Activated gamma-delta T cell (primary cell): ENCODE measurements at places on chromosomes 6 and 20.
A peak's percentile ranks its signal among the peaks of the same experiment; 100 is the strongest.

DNA sequence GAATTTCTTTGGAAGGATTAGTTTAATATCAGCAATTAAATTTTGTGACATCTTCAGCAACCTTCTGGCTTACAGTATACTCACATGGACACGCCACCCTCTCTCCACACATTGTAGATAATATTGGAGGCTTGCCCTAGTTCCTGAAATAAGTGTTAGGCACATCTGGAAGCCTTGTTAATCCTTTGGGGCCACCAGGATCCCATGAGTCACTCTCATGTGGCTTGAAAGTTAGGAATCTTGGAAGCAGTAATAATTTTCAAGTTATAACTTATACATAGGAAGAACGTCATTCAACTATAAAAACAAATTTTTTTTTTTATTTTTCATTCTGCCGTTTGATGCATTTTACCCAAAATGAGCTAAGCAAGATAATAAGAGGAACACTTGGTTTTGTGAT is 20.5 kb downstream of the LAMA4 start:
- DNase-seq: no peak

DNA sequence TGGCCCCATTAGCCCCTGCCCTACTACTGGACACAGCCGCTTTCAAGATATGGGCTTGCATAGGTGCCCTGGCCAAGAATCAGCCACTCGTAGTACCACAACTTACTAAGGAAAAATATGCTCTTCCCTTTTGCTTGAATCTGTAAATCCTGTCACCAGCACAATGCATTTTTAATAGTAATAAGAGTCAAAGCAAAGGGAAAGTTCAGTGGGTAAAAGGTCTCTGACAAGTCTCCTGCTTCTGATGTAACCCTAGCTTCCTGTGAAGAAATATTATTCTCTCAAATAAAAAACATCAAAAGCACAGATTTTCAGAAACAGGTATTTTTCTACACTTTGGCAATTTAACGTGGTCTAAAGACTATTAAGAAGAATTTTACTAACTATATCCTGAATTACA is 373.8 kb downstream of the GJA1 start:
- DNase-seq: no peak

- DNase-seq: no peak
Observed at GRCh38 chr6:109872968-109873545, 105.1 kb upstream of the GPR6 start.

GRCh38 chr6:33967966-33968724 is 164.3 kb upstream of the MLN start:
- DNase-seq: no peak

DNA sequence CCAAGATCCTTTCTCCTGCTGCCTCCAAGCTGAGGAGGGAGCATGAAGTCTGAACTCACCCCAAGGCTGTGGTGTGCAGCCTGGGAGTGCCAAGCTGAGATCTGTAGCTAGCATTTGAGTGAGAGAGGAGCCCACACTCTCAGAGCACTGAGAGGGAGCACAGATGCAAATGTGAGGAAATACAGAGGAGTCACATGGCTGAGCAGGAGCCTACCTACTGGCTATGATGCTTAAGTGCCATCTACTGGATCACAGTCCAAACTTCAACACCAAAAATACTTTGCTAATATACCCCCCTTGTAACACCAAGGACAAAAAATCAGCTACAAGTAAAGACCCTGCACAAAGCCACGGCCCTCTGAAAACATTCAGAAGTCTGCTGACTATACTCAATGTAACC is 94.4 kb upstream of the IMPG1 start:
- DNase-seq: no peak

GRCh38 chr6:35562060-35562459 is 49.4 kb upstream of the TULP1 start:
- DNase-seq: no peak

GRCh38 chr20:47345214-47345613 is 11.3 kb downstream of the ZMYND8 start:
- DNase-seq: no peak

GRCh38 chr6:43913375-43914271 is 143.6 kb downstream of the VEGFA start:
- no peak for DNase-seq

- no peak for DNase-seq
Observed at GRCh38 chr20:24406251-24406650, 63.2 kb upstream of the SYNDIG1 start.

DNA sequence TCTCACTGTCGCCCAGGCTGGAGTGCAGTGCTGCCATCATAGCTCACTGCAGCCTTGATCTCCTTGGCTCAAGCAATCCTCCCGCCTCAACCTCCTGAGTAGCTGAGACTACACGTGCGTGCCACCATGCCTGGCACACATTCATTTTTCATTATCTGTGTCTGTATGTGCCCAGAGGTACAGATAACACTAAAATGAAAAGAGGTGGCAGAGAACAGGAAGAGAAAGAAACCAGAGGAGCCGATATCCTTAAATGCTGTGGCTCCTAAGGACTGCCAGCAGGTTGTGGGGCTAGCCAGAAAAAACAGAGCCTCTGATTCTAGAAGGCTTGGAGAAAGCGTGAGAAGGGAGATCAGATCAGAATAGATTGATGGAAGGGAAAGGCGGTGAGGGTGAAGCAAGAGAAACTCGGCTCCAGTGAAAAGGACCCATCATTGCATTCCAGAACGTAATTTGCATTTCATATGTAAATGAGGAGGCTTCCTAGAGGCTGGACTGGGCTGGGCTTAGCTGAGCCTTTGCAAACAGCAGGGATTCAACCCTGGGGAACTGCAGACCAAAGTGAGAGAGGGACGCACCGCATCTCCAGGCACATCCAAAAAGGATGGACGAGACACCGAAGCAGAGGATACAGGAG is 64.2 kb downstream of the GCNT2 start:
- no peak for DNase-seq

- DNase-seq: no peak
Observed at GRCh38 chr6:159753081-159753872, 8.6 kb upstream of the ACAT2 start.

GRCh38 chr6:156280065-156280464 is 497.1 kb upstream of the ARID1B start:
- DNase-seq: no peak

- no peak for DNase-seq
Observed at GRCh38 chr6:105587349-105588122, 184.7 kb upstream of the PREP start.

GRCh38 chr6:44906761-44907160 is 421.4 kb upstream of the RUNX2 start:
- DNase-seq: no peak

DNA sequence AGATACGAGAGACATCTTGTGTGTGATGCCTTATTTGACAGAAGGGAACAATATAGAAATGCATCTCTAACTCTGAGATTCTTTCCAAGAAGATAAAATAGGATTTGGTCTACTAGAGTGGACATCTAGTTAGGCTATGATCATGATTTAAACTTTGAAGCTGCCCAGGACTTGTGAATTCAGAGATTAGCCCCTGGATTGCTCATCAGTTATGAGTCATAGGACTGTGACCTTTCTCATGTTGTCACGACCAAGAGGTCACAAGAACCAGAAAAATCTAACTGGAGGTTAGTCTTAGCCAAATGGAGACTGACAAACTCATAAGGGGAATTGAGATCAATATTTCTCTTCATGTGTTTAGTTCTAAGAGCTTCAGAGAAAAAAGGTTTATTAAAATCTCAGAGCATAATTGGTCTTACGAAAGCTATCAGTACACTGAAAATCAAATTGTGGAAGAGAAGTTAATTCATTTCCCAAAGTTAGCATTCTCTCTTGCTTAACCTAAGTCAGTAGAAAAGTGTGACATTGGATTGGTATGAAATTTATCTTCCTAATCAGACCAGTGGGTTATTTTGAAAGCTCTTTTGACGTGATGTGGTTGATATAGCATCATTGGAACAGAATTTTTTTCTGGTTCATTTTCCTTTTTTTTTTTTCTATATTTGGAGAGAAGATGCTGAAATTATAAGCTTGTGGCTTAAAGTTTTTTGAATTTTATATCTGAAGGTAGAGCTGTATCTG is 245.7 kb downstream of the RNF144B start:
- DNase-seq: no peak

- DNase-seq: no peak
Observed at GRCh38 chr6:169320013-169320412, 66.4 kb upstream of the THBS2 start.

GRCh38 chr6:89067796-89068195 is 12.8 kb upstream of the PNRC1 start:
- no peak for DNase-seq

GRCh38 chr6:89268776-89269175 is 46.3 kb downstream of the GABRR2 start:
- DNase-seq: no peak

GRCh38 chr6:25652007-25652515 is at the start of gene SCGN:
TSS of gene SCGN (plus strand) at chr6:25652215. CDS start at chr6:25652404, 189 bp downstream.
- no peak for DNase-seq

- DNase-seq: no peak
Observed at GRCh38 chr6:38492031-38492430, 147.7 kb downstream of the BTBD9 start.

GRCh38 chr6:36829919-36830544 is 9.2 kb downstream of the CPNE5 start:
- no peak for DNase-seq

- DNase-seq: no peak
Observed at GRCh38 chr6:107538856-107539387, 49.0 kb downstream of the SOBP start.

GRCh38 chr6:159633196-159633595 is 59.8 kb downstream of the SOD2 start:
- no peak for DNase-seq

GRCh38 chr6:159681191-159681880 is 11.7 kb downstream of the SOD2 start:
- no peak for DNase-seq

- DNase-seq: no peak
Observed at GRCh38 chr6:81997090-81997926, 244.8 kb upstream of the TENT5A start.

DNA sequence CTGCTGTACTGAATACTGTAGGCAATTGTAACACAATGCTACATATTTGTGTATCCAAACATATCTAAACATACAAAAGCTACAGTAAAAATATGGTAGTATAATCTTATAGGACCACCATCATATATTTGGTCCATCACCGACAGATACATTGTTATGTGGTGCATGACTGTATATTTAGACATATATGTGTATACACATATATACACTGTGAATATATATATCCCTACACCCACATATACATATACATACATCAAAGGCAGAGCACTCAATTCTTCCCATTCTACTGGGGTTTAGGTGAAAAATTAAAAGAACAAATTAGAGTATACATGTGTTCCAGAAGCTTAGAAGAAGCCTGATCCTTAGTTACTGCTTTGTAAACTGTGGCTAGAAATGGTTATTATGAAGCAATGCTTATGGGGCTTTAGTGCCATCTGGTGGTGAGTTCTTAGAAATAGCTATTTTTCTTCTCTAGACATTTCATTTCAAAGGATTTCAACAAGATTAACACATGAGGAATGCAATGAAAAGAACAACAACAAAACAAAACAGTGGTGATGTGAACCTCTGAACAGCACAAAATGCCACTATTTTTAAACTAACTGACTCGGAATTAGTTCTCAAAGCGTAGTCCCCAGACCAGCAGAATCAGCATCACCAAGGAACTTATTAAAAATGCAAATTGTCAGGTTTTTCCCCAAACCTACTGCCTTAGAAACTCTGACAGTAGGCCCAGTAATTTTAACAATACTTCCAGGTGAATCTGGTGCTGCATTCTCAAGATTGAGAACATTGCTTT is 38.0 kb downstream of the PKHD1 start:
- DNase-seq: no peak

GRCh38 chr6:143000811-143001210 is 55.8 kb upstream of the HIVEP2 start:
- no peak for DNase-seq

DNA sequence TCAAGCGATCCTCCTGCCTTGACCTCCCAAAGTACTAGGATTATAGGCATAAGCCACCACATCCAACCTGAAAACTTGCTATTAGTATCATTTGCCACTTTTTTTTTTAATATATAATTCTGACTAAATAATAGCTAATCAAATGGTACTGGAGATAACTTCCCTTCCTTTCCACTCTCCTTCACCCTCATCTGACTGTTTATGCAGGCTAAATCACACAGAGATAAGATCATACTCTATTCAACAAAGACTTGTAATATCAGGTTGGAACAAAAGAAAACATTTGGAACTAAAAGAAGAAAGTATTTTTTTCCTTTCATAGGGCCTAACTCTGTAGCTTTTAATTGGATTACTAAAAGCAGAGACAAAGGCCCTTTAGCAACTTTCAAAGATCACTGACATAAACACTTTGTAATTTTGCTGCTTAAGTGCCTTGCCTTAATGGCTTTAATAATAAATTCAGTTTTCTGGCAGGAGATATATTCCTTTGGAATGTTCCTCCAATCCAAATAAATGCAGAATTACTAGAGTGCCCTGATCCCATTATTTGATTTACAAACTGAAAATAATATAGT is 198.7 kb upstream of the ASCC3 start:
- no peak for DNase-seq

- DNase-seq: no peak
Observed at GRCh38 chr6:116170358-116171057, 44.6 kb upstream of the COL10A1 start.

- DNase-seq: no peak
Observed at GRCh38 chr6:117548797-117549301, 53.5 kb downstream of the GOPC start.

DNA sequence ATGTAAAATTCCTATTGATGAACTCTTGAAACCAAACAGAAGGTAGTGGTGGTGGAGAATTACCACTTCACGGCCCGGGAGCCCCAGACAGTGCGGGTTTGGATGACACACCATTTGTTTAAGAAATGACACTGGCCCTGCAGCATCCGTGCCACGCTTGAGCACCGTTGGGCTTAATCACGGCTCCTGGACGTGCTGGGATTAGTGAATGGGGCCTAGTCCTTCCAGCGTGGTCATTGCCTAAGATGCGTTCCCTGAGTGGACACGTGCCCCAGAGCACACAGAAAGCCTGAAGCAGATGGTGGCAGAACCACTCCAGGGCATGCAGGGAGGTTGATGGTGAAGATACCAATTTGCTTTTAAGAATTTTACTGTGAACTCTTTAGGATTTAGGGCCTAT is 14.5 kb downstream of the STX16 start:
- no peak for DNase-seq

DNA sequence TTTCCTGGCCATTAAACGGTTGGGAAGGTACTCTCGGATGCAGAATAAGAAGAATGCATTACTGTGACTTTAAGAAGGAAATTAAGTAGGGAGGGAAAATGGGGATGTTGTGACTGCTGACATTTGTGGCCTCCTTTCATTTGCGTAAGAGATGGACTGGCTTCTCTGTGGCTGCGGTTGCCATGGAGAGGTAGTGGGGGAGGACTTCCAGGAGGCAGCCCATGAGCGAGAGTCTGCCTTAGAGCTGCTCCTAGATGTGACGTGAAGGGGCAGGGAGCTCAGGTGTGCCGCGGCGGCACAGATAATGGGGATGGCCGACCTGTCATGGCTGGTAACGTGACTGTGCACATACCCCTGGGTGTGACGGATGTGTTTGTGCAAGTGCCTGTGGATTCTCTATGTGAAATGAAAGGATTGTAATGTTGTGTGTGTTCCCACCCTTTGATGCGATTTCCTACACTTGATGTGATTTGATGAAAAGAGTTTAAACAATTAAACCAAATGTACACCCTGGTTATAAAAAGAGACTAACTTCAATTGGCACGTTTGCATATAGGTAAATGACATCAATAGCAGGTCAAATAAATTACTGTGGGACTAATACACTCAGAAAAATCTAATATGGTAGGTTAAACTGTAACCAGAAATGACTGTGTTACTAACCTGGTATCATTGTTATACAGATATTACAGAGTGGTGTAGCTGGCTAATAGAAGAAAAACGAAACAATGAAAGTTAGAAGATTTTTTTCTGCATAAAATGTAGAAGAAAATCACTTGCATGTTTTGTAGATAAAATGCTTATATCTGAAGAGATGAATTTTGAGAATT is 48.9 kb downstream of the HIVEP1 start:
- DNase-seq: peak; percentile 18
